ENCODE measurements at places on chromosomes 7 and 10.

DNA sequence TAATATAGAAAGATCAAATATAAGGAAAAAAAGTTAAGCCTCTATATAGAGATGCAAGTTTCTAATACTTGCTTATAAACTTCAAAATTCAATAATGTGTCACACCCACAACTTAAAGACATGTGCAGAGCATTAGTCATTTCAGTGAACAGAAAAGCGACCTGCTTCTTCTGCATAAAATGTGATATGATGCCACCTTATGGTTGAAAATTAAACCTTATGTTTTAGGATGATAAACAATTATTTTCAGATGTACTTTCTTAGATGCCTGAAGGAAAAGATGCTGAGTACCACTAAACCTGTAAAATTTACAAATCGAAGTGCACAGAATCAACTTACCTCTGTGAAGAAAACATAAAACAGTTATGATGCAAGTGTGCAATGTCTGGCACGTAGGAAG lies 96.0 kb downstream of the MTERF1 start:
- DNase-seq: peak; percentile 77

DNA sequence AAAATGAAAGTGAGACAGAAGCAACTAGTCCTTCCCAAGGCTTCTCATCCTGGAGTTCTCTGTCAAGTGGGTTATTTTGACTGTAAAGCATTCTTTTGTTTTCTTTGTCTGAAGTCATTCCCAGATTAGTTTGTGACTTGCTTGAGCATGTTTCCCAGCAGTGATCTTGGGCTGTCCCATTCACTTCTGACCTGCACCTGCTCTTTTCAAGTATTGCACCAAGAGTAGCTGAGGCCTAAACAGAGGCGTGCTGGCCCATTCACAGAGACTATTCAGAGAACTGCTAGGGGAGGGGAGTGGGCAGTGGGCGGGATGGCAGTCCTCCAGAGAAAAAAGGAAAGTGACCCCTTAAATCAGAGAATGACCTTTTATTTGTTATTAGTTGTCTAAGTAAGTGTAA lies 61.3 kb downstream of the CACNA2D1 start:
- DNase-seq: no peak

DNA sequence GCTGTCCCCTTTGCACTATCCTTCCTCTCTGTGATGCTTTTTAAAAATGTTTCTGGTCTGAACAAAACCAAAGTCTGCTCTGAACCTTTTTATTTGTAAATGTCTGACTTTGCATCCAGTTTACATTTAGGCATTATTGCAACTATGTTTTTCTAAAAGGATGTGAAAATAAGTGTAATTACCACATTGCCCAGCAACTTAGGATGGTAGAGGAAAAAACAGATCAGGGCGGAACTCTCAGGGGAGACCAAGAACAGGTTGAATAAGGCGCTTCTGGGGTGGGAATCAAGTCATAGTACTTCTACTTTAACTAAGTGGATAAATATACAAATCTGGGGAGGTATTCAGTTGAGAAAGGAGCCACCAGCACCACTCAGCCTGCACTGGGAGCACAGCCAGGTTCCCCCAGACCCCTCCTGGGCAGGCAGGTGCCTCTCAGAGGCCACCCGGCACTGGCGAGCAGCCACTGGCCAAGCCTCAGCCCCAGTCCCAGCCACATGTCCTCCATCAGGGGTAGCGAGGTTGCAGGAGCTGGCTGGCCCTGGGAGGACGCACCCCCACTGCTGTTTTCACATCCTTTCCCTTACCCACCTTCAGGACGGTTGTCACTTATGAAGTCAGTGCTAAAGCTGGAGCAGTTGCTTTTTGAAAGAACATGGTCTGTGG lies 11.4 kb upstream of the CSGALNACT2 start:
- no peak for DNase-seq

- DNase-seq: no peak
Measured at GRCh38 chr7:129690701-129691100, 79.2 kb downstream of the NRF1 start.

GRCh38 chr7:15457990-15458955 lies 103.5 kb downstream of the AGMO start:
- peak; percentile 84 for DNase-seq

- no peak for DNase-seq
Measured at GRCh38 chr10:31081937-31082840, 50.5 kb upstream of the ZNF438 start.

DNA sequence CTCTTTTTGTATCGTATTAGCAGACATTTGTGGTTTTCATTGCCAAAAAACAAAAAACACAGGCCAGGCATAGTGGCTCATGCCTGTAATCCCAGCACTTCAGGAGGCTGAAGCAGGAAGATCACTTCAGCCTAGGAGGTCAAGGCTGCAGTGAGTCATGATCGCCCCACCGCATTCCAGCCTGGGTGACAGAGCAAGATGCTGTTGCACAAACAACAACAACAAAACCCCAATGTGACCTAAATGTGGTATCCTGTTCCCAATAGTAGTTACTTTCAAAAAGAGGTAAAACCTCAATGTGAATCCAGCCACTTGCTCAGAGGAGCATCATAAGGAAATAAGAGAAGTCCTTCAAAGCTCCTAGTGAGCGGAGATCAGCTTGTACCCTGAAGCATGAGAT lies 45.8 kb upstream of the SKAP2 start:
- DNase-seq: peak; percentile 2

DNA sequence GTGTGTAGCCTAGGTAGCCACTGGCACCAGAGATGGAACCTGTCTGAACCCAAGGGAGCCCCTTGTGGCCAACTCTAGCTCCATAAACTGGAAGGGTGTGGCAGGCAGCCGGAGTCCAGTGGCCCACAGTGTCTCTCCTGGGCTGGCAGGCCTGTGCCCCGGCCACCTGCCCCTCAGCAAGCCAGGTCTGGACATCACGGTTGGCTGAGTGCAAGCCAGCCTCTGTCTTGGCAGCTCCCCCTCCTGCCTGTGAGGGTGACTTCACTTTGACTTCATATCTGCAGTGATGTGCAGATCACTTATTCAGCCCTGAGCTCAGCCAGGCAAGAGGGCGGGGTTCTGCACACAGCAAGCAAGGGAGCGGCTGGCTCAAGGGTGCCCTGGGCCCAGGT lies 1.3 kb upstream of the RET start:
- no peak for DNase-seq

- no peak for DNase-seq
Measured at GRCh38 chr7:96174812-96175211, 147.1 kb downstream of the SLC25A13 start.

DNA sequence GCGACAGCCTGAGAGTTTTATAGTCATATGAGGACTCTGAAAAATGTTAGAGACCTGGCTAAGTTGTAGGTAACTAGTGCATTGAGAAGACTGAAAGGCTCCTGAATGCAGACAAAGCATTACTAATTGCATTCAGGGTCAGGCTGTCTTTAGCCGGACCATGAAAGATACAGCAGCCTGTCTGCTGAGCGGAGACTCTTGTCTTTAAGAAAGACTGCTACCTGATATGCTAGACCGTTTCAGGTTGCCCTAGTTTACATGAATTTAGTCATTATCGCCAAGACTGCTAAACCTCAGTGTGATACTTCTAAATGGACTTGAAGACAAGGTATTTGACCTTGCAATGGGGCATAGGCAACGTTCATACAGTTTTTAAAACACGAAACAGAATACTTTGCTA lies 81.2 kb downstream of the BMPR1A start:
- no peak for DNase-seq

DNA sequence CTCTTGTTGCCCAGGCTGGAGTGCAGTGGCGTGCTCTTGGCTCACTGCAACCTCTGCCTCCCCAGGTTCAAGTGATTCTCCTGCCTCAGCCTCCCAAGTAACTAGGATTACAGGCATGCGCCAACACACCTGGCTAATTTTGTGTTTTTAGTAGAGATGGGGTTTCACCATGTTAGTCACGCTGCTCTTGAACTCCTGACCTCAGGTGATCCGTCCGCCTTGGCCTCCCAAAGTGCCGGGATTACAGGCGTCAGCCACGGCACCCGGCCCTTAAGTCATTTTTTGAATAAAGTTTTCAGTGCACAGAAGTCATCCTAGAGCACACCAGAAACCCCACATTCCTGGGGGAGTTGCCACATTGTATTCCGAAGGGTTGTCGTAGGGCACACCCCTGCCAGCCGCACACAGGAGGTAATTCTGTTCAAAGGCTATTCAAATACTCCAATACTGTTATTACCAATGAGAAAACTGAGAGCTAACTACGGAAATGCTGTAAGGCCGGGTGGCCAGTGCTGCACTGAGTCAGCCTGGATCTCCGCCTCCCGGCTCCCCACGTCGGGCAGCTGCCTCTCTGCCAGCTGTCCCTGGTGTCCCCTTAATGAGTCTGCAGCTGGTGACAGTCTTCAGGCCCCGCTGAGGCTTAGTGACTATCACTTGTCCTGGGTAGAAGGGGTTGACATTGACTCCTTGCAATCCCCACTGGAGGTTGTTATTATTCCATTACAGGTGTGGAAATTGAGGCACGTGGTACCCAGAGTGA lies 8.6 kb upstream of the RFC2 start:
- DNase-seq: no peak

GRCh38 chr10:89248990-89249389 lies 2.6 kb downstream of the LIPA start:
- DNase-seq: no peak

GRCh38 chr10:92761571-92761970 lies 71.8 kb downstream of the HHEX start:
- DNase-seq: peak; percentile 15

DNA sequence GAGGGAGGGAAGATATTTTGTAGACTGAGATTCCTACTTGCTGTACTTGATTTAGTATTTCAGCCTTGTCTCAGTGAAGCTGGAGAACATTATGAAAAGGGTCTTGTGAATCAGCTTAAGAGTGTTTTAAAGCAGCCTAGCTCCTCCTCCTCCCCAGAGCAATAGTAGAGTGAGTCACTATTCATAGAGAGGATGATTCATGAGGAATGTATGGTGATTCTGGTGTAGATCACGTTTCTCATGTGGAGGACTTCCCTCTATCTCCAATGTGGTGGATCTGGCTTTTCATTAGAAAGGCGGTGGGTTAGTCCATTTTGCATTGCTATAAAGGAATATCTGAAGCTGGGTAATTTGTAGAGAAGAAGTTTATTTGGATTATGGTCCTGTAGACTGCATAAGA lies 340.1 kb upstream of the CHRM2 start:
- DNase-seq: peak; percentile 92

DNA sequence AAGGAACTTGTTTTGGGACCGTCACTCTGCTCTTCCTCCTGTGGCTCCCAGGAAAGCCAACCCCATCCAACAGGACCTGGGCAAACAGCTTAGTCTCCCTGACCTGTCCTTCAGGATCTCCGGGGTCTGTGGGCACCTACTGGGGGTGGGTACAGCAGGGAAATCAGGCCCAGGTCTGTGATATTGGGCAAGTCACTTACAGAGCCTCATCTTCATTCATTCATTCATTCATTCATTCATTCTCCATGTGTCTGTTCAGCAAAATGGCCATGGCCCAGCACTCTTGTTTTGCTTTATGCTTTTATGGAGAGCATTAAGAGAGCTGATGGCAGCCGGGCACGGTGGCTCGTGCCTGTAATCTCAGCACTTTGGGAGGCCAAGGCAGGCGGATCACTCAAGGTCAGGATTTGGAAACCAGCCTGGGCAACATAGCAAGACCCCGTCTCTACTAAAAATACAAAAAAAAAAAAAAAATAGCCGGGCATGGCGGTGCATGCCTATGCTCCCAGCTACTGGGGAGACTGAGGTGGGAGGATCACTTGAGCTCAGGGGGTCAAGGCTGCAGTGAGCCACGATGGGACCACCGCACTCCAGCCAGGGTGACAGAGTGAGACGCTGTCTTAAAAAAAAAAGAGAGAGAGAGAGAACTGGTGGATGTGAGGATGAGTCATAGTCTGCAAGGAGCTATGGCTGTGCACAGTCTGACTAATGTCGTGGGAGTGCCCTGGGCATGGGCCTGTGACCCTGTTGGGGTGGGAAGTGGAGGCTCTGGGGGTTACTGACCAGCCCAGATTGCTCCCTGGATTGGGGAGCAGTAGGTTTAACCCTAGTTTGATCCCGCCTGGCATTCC lies 54.3 kb downstream of the CLIP2 start:
- DNase-seq: peak; percentile 87

- no peak for DNase-seq
Measured at GRCh38 chr10:52662256-52662655, 110.3 kb downstream of the MBL2 start.

DNA sequence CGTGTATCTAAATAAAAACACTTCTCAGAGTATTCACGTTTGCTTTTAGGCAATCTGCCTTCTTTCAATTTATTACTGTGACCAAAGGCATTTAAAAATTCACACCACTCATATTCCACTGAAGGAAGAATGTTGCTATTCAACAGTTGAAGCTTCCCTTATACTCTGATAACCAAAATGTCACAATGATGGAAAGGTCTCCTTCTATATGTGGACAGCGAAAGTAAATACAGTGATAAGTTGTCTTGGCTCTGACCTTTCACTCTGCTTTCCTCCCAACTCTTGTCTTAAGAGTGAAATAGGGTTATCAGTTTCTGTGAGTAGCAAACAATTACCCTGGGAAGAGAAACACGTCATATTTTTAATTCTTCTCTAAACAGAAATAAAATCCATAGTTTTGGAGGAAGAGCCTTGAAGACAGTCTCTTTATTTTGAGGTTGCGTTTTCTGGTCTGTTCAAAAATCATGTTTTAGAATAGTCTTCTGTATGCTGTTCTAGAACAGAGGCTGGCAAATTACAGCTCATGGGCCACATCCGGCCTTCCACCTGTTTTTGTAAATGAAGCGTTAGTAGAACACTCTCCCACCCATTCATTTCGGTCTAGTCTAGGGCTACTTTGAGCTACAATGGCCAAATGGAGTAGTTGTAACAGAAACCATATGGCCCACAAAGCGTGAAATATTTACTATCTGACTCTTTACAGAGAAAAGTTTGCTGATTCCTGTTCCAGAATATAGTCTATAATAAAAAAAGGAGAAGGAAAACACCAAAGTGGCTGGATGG lies 41.3 kb downstream of the ETV1 start:
- no peak for DNase-seq

- DNase-seq: no peak
Measured at GRCh38 chr10:60488111-60488669, 98.5 kb upstream of the ANK3 start.

DNA sequence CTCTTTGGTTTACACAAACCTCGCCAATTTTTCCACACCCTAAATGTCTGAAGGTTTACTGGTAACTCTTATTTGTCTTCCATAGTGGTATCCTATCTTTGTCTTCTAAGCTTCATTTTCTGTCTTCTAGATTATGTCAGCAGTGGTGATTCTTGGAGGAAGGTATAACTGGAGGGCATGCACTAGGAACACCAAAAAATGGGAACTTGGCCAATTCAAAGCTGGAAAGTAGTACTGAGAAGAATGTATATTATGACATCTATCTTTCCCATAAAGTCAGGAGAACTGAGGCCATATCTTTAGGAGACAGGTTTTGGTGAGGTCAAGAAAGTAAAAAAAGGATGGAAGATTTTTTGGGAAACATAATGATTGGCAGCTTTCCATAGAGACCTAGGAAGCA lies 113.3 kb downstream of the CPEB3 start:
- no peak for DNase-seq

DNA sequence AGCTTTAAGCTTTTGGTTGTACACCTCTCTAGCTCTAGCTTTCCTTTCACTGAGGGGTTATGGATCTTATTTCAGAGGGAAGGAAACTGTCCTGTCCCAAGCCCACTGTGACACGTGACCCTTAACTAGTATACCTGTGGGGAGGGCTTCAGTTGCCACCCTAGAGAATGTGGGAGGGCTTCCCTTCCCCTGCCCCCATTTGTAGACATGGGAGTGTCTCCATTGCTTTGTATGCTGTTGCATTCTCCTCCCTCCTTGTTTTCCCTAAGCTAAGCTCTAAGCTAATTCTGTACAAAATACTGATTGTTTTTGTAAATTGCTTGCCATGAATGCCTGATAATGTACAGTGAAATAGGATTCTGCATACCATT lies 11.2 kb downstream of the LUC7L2 start:
- no peak for DNase-seq

Data from fibroblast of skin of back (primary cell).